GM04504 (cell line): ENCODE measurements at places on chromosomes 13 and 19.

- DNase-seq = no peak
Measured at GRCh38 chr19:30719189-30719998, 347.2 kb downstream of the ZNF536 start.

DNA sequence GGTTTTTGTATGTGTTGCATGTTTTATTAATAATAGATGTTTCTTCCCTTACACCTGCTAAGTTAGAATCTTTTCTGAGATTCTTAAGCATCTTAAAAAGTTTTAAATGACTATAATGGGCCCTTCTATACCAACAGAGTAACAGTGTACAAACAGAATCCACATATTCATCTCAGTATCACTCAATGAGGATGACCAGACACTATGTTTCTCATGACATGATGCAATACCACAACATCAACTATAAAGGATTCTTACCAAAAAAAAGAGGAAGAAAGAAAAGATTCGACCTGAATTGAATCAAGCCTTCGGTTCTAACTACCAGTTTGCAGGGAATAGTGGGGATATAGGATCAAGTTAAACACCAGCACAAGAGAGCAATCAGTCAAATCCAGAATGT, 56.5 kb downstream of the INTS6 start:
- DNase-seq = no peak

GRCh38 chr13:91657283-91657682, 258.9 kb downstream of the GPC5 start:
- DNase-seq = no peak

DNA sequence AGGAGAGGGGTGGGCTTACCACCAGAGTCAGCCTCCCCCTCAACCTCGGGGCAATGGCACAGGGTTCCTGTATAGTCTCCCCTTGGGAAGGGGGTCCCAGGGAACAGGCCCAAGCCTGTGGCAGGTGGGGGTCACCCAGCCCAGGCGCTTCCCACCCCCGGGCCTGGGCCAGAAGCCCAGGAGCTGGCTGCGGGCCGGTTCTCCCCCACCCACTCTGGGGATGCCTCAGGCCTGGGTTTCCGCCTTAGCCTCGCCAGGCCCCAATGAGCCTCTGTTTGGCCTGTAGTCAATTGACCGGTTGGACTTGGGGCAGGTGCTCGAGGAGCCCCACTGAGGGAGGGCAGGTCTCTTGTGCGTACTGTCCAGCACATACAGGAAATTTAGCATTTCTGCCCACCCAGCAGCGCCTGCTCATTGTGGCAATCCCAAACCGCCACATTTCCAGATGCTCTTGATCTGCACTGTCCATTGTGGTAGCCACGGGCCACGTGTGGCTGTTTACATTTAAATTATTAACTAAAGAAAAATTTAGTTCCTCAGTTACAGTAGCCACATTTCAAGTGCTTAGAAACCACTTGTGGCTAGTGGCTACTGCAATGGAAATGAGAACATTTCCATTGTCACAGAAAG, 9.9 kb downstream of the LYL1 start:
- no peak for DNase-seq

GRCh38 chr13:102569488-102569887, 27.3 kb upstream of the TPP2 start:
- DNase-seq = peak; percentile 40
